GM12892 (cell line): ENCODE measurements at places on chromosomes 3 and 15.

DNA sequence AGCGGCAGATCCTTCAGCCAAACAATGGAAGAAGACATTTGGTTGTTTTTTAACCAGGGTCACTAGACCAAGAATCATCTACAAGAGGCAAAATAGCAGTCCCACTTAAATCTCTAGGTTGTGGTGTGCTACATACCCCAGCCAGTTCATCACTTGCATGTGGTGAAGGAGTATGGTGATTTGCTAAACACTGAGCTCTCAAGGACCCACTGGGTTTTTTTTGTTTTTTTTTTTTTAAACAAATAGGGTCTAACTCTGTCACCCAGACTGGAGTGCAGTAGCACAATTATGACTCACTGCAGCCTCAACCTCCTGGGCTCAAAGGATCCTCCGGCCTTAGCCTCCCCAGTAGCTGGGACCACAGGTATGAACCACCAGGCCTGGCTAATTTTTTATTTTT is 508.0 kb downstream of the FOXP1 start:
- DNase-seq, result no peak

DNA sequence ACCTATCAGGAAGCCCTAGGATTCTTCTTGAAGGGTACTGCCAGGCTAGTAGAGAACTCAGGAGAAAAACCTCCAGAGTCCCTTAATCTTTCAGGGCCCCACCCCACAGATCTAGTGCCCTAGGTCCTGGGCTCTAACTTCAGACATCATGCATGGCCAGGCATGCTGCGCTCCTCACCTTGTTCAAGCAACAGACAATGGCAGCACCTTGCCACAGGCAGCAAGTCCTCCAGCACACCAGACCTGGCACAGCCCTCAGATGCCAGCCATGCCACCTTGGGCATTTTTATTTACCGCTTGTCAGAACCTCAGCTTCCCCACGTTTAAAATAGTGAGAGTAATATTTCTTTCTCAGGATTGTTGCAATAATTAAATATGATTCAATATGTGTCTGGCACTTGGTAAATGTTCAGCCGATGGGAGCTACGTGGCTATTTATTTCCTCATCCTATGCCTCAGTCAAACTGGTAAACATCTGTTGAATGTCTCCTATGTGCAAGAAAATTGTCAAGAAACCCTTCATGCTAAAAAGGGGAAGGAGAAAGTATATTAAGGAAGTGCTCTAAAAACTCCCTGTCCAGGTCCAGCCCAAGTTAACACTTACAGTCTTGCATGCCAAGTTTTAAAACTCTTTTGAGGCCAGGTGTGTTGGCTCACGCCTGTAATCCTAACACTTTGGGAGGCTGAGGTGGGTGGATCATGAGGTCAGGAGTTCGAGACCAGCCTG is 14.5 kb upstream of the CCR1 start:
- DNase-seq, result no peak

GRCh38 chr3:52237657-52238172 is 1.2 kb downstream of the TWF2 start:
- no peak for DNase-seq

- no peak for DNase-seq
Observed at GRCh38 chr3:57048052-57048671, 12.3 kb upstream of the SPATA12 start.

- DNase-seq, result no peak
Observed at GRCh38 chr3:12454816-12455121, 29.5 kb upstream of the TSEN2 start.

- DNase-seq, result no peak
Observed at GRCh38 chr3:42014458-42014920, 52.6 kb upstream of the ULK4 start.

DNA sequence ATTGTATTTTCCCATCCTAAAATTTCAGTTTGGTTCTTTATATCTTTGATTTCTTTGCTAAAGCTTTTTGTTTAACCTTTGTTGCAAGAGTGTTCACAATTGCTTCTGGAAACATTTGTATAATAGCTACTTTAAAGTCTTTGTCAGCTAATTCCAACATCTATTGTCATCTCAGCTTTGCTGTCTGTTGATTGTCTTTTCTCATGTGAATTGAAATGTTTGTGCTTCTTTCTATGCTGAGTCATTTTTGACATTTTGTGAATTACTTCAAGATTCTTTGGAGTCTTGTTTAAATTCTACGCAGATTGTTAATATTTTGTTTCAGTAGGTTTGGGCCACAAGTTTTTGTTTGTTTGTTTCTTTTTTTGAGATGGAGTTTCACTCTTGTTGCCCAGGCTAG is 73.2 kb downstream of the SUCNR1 start:
- DNase-seq, result no peak

DNA sequence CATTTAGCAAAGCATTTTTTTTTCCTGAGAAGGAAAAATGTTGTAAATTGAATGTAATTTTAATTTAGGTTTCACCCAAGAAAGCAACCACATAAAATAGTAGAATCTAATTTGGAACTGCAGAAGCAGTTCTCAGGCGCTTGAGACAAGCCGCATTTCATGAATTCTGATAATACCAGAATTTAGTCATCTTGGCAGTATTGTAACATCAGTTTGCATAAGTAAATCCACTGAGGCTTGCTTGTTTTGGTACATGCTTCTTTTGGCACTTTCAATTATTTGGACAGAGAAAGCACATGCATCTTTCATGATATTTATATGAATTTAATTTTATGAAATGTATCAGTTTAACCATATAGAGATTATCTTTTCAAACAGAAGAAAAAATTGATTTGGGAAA is 389.7 kb upstream of the ROBO1 start:
- no peak for DNase-seq

DNA sequence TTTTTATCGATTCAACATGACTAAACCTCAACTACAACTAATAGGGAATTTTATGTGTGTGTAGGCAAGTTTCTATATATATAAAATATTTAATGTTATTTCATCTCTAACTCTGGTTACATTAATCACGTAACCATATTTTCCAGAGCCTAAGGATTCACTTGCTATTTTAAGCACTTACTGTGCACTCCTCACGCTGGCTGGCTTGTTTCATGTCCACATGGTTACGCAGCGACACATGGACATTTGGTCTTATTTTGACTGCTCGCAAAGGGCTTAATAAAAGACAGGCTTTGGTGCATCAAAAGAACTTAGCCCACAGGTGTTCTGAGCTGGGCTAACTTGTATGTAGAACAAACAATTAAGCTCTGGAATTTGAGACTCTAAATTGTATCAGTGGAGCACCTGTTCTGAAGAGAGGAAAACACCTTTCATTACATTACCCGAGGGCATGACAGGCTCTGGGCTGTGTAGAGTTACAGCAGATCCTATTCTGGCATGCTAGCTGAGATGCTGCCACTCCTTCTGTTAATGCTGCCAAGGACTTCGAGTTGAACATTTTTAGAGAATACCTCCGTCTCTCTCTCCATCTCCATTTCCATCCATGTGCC is 130.0 kb upstream of the NR2F2 start:
- DNase-seq, result no peak

DNA sequence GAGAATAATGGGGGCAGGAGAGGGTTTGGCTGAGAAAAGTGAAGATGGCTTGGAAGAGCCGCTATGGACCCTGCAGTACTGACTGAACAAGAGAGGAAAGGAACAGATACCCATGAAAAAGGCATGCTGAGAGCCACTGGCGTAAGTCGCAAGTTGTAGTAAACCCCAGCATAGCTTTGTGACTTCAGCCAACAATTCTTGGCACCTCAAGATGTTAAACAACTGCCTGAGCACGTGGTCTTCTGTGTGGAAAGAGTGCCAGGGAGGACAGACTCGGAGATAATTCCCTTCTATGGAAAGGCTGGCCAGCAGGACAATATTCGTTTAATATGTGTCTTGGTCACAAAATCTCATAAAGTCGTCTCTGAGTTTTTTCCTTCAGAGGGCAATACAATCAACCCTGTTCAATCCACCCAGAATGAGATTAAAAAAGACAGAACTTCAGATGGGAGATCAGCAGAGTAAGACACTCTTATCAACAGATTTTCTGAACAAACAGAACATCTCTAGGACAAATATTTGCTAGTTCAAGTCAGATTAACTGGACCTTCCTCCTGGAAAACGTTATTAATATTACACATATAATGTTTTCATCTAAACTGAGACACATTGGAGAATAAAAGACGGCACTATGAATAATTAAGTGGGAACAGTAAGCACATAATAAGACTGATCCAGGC is 49.2 kb downstream of the NEK10 start:
- no peak for DNase-seq

DNA sequence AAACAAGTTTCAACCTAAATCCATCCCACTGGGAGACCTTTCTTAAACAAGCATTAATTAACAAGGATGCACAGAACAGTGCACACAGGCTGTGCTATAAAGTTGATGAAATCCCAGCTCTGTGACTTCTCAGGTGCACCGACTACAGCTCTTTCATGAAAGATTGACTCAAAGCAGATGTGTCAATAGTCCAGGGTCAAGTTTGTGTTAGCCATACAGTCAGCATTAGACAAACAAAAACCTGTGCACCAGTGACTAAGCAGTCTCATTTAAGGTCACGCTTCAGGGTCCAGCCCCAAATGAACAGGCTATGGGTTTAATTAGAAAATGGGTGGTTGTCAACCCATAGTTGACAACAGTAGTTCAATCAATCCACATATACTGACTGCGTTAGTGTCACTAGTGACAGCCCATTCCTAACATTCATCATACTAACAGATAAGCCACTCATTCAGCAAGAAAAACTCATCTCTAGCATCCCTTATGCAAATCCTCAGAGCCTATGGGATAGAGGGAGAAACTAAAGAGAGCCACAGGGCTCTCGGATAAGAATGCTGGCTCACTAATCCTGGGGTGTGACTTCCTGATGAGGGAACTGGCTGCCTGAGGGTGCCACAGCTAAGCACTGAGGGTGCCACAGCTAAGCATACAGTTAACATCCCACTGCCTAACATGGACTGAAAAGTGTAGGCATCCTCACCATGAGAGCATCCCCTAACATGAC is 84.1 kb downstream of the WNT5A start:
- no peak for DNase-seq

DNA sequence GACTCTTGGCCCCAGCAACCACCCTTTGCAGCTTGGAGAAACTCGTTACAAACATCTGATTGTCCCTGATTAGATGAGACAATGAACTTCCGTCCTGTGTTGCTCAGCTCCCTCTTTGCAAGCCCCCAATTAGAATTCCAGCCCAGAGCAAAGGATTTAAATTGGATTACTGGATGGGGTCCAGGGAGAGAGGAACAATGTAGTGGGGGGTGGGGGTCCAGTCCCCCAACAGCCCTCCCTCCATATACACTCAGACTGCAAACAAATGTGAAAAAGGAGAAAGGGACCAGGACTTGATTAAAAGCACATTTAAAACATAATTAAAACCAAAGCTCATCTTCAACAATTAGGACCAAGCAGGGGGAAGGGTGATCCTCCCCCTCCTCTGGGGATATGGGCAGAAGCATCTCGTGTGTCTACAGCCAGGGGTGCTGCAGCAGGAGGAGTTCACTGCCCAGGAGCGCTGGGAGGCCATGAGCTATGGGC is 71.7 kb upstream of the TMEM115 start:
- no peak for DNase-seq

DNA sequence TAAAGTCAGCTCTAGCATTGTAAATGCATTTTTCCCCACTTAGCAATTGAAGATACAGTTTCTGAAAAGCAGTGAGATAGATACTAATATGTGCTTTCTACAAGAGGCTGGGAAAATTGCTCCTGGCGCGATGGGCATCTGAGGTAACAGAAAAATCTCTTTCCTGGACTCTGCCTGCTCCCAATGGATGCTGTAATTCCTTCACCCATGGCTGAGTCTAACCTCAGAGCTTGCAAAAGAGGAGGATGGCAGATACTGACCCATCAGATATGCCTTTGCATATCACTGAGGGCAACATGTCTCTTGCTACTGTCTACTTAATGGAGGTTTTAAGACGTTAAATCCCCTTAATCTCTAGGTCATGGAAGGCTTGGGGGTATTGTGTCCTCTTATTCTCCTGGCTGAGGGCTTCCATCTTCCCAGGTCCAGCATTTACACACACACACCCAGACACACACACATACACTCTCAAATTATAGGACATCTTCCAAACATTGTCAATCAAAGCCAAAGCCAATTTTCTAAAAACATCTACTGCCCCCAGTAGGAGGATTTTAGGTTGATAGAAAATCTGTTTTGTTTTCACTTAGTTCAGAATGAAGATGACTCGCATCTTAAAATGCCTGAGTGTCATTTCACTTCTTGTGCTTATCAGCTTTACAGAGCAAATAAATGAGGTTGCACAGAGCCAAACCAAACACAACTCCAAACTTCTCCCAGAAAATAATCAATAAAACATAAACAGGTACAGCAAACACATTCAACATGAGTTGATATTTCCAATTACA is 2.4 kb downstream of the TRPM1 start:
- DNase-seq, result no peak

DNA sequence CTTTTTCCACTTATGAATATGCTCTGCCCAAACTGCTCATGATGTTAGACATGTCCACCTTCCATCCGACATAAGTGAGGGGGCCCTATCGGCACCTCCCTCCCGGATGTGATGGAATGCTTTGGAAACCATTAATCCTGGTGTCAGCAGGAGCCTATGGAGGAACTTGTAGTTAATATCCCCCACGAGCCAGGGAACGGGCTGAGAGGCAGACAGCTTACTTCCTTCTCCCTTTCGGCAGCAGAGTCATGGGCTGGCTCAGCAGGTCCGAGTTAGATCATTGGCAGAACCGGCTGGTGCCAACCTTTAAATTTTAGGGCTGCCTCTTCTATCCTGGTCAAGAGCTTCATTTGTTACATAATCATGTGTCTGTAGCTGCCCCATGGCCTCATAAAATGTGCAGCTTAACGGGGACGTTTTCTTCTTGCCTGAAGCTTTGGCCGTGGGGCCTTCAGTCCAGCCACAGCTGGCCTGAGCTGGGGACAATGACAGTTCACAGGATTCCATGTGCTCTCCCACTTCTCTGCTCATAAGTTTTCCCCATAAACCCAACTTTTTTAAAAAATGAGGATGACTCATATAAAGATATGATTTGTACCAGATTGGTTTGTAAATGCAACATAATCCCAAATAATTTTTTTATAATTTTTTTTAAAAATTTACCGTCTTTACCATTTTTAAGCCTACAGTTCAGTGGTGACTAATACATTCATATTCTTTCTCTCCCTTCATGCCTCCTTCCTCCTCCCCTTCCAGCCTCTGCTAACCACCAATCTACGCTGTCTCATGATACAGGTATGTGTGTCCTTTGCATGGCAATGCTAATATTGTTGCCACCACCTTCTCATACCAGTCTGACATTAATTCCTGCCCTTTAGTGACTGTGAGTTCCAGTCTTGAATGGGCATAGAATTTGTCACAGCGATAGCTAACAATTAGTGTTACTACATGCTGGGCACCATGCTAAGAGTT is 62.2 kb upstream of the RGMA start:
- DNase-seq, result no peak

- no peak for DNase-seq
Observed at GRCh38 chr15:70217226-70218160, 119.8 kb upstream of the TLE3 start.

DNA sequence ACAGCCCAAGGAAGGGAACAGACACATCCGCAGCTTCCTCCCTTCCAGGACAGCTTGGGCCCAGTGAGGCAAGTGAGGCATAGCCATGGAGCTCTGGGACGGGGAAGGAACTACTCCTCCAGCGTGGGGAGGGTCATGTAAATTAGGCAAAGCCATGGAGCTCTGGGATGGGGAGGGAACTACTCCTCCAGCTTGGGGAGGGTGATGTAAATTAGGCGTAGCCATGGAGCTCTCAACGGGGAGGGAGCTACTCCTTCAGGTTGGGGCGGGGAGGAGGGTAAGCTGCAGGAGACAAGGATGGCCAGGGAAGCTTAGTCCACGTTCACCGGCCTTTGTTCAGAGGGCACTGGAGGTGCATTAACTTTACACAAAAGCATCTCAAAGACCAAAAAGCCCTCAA is 21.1 kb upstream of the BDH1 start:
- DNase-seq, result no peak
